Ureter (tissue), 1 donor: ENCODE measurements at places on chromosomes 12 and 14. TPM values are rescaled to one million over a fixed set of nuclear protein-coding genes. Genes with fewer than 3 reads are reported as not detected.

GRCh38 chr12:6355491-6356373 is 13.9 kb upstream of the TNFRSF1A start:
- DNase-seq, result no peak

GRCh38 chr12:75432924-75433323 is 42.0 kb downstream of the GLIPR1L2 start:
- no peak for DNase-seq

MOAP1 gene
- 23.2 TPM for total RNA-seq

GRCh38 chr12:115957686-115958290 is 319.7 kb downstream of the MED13L start:
- DNase-seq, result no peak

GRCh38 chr14:101090976-101091375 is 187.5 kb upstream of the RTL1 start:
- DNase-seq, result no peak

DGLUCY gene
- total RNA-seq, result 141 TPM

DNA sequence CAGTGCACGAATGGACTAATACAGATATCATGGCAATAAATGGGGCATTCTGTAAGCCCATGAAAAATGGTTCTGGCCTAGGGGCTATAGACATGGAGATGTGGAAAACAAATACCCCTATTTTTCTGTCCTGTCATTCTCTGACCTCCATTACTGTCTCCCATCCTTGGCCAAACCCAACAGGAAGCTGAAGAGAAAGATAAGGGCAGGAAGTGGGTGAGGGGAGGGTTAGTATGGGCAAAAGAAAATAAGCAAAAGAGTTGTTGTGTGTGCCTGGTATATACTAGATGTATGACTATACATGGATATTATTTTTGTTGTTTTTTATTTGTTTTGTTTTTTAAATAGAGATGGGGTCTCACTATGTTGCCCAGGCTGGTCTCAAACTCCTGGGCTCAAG is 339.3 kb downstream of the PCNX1 start:
- no peak for DNase-seq

A2ML1 gene
- 5.9 TPM for total RNA-seq

RD3L gene
- total RNA-seq, result not detected

TCL1A gene
- not detected for total RNA-seq

DNA sequence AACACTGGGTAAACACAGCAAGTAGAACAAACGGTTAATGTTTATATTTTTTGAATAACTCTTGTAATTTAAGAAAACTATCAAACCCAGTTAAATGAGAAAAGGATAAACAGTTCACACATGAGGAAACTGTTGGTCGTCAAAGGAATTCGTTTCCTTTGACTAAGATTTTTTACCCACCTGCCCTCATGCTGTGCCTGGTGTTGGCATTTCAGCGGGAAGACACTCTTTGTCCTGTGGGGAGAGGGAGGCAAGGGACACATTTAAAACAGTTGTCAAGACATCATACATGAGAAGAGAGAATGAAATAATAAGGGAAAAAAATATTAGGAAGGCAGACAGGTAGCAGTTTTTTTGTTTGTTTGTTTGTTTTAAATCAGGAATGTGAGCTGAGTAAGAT is 70.5 kb downstream of the BHLHE41 start:
- DNase-seq, result no peak

DNA sequence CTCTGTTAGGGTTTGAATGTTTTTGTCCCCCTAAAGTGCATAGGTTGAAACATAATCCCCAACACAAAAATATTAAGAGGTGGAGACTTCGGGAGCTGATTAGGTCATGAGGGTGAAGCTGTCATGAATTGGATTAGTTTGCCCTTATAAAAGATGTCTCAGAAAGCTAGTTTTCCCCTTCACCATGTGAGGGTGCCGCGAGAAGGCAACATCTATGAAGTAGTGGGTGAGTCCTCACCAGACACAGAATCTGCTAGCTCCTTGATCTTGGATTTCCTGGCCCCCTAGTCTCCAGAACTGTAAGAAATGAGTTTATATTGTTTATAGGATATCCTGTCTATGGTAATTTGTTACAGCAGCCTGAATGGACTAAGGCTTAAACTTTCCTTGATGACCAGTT is 301.5 kb upstream of the ATP2B1 start:
- DNase-seq, result no peak

- DNase-seq, result no peak
These were observed 134.6 kb downstream of the CACNA1C start for GRCh38 chr12:2187195-2187945.

ADAM20 gene
- total RNA-seq, result 2.8 TPM

DNA sequence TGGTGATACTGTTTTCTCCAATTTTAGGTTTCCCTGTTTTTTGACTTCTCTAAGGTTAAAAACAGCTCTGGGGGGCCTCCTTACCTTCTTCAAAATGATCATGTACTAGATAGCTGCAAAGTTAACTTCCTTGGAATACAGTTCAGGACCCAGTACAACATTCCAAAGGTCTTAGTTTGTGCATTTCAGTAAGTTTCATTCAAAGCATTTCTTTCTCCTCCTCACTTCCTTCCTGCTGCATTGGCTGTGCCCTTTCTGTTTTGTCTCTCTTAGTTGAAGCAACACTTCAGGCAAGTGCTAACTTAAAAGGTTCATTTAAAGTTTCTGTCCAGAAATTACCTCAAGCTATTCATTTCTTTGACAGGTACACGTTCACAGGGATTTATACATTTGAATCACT is 95.7 kb downstream of the SCN8A start:
- DNase-seq, result no peak

CISTR gene
- total RNA-seq, result not detected

DNA sequence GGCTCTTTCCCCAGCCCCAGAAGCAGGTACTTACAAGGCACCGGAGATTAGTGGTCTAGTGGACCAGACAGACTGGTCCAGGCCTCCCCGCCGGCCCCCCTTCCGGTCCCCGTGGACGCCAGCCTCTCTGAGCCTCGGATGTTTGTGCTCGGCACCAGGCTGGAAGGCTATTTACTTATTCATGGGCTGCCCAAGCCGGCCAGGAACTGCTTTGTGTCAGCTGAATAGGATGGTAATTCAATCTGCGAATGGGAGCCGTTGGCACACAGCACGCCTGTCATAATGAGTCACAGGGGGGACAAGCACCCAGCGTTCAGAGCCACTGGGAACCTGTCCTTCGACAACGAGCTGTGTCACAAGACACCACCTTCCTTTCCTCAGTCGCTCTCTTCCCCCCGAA is 82.3 kb downstream of the RIMBP2 start:
- DNase-seq, result peak; percentile 58

DNA sequence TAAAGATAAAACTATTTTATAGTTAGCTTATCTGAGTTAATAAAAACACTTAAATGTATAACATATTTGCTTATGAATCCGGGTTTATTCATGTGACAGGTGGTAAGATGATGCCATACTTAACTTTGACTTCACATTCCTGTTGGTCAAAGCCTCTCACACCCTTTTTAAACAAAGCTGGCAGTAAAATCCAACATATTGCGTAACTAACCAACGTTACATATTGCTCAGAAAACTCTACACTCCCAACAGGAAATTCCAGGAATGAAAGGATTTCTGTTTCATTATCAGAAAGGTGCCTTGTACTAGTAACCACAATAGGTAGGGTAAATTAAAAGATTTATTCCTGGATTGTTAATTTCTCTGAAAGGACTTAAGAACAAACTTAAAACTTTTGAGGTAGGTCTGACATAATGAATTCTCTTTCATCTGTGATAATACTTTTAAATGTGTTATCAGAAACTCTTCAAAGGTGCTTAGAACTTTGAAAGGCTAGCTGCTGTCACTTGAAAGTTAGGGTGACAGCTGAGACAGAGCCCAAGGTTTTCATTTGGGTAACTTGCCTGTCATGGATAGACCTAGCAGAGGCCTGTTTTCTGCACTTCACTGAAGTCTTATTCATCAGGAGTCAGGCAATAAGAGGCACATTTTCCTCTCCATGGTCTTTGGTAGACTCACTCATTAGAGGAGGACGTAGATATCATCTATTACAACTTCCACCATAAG is 23.8 kb upstream of the CATSPERB start:
- DNase-seq, result no peak

RASSF9 gene
- total RNA-seq, result 2.0 TPM

ACRBP gene
- 2.3 TPM for total RNA-seq

TCL1B gene
- total RNA-seq, result not detected

DNA sequence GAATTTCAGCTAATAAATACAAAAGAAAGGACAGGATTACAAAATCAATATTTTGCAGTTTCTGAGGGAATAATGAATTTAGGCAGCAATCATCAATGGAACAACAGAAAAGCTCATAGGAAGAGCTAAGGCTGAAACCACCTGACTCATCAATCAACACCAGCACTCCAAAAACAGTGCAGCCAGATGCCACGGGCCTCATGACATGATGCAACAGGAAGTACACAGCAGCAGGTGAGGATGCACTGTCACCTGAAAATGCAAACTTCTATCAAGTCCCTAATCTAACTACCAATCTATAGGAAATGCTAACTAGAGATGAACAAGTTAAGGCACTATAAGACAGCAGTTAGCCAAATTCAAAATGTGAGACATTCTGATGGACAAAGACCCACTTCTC is 21.7 kb downstream of the GNS start:
- DNase-seq, result no peak

- no peak for DNase-seq
These were observed 1519.3 kb upstream of the TMEM132C start for GRCh38 chr12:126747530-126748149.

- no peak for DNase-seq
These were observed 44.7 kb downstream of the PALS1 start for GRCh38 chr14:67285876-67286452.
